ENCODE measurements at places on chromosomes 1 and 21. TPM values are rescaled to one million over a fixed set of nuclear protein-coding genes. Genes with fewer than 3 reads are reported as not detected.

Gene CCDC185
- total RNA-seq, result not detected

Gene PTPN14
- total RNA-seq, result 15.4 TPM

- no peak for DNase-seq
These were observed 63.6 kb upstream of the DENND1B start for GRCh38 chr1:197838836-197839235.

- no peak for DNase-seq
These were observed 230.4 kb downstream of the KCNT2 start for GRCh38 chr1:196377811-196378210.
